ENCODE measurements at places on chromosomes 4 and X. TPM values are rescaled to one million over a fixed set of nuclear protein-coding genes. Genes with fewer than 3 reads are reported as not detected.

SPIN2A gene
- total RNA-seq: 1.1 TPM

KANTR gene
- total RNA-seq: 14.2 TPM

GLOD5 gene
- not detected for total RNA-seq

GRCh38 chr4:53800741-53801140 lies 209.5 kb upstream of the LNX1 start:
- no peaks in the 10 kb centered on the region for H3K4me1 ChIP-seq
- no peak overlapping the region for H3K4me3 ChIP-seq
- H3K27me3 ChIP-seq: peaks cover 3% of the 10 kb centered on the region
- no peak overlapping the region for H3K27ac ChIP-seq
- H3K36me3 ChIP-seq: no peaks in the 10 kb centered on the region

DNA sequence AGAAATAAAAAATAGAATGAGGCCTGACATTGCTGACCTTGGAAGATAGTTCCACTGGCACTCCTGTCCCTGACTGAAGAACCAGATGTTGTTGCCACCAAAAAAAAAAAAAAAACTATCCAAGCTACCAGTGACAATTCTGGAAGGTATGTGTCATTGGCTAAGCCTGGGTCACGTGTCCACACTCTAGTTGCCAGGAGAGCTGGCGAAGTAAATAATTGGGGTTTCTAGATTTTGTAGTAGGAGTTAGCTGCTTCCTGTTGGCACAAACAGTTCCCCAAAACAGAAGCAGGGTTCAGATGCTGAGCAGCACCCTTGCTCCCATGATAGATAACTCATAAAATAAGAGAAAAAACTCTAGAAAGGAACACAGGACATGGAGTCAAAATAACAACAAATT lies 20.5 kb downstream of the MND1 start:
- H3K27me3 ChIP-seq: no peaks in the 10 kb centered on the region
- H3K4me1 ChIP-seq: peaks cover 14% of the 10 kb centered on the region

DNA sequence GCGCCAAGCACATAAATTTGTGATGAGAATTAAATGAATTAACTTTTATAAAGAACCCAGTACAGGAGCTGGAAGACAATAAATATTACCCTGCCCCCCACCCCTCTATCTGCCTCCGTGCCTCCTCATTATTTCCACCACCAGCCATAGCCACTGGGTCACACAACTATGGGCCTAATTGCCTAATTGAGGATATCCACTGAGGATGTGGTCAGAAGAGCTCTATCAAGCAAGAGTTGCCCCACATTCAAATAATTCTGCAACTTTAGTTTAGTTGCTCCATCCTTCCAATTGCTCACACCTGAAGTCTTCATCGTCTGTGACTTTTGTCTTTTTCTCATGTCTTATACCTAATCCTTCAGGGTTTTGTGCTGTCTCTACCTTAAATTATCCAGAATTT lies 9.5 kb upstream of the CXCL8 start:
- no peak for DNase-seq
- no peak overlapping the region for H3K4me3 ChIP-seq
- H3K4me1 ChIP-seq: no peaks in the 10 kb centered on the region
- H3K36me3 ChIP-seq: no peaks in the 10 kb centered on the region
- peaks cover 1% of the 10 kb centered on the region for H3K27me3 ChIP-seq
